ENCODE measurements at places on chromosomes 5 and 9.

DNA sequence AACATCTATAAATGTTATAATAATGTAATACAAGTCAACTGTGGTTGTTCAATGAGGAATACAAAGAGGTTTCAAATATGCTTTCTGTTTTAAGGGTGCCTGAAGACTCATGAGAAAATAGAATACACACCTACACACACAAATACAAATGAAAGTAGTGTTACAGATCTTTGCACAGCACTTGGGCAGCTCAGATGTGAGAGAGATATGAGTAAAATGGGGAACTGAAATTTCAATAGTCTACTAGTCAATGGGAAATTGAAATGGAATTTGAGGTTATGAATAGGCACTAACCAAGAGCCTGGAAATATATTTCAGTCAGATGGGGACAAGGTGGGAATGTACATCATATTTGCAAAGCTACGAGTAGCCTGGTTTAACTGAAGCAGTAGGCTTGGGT lies 96.6 kb downstream of the ISL1 start:
- no peak for DNase-seq

GRCh38 chr9:114813717-114814418 lies 8.0 kb upstream of the TNFSF15 start:
- no peak for DNase-seq

DNA sequence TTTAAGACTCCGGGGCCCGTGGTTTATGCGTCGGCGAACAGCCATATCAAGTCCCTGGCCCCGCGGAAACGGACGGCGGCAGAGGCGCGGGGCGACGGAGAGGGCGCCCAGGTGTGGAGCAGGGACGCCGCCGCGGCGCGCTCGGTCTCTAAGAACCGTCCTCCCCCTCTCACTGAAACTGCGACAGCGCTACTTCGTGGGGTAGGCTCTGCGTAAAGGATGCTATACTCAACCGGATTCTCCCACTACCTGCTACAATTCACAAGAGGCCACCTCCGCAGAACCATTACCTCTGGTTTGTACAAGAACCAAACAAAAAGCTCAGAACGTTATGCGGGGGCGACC lies 404 bp downstream of the MRNIP start:
- peak; percentile 58 for DNase-seq

GRCh38 chr5:150783422-150783928 lies 4.9 kb downstream of the SMIM3 start:
- no peak for DNase-seq

DNA sequence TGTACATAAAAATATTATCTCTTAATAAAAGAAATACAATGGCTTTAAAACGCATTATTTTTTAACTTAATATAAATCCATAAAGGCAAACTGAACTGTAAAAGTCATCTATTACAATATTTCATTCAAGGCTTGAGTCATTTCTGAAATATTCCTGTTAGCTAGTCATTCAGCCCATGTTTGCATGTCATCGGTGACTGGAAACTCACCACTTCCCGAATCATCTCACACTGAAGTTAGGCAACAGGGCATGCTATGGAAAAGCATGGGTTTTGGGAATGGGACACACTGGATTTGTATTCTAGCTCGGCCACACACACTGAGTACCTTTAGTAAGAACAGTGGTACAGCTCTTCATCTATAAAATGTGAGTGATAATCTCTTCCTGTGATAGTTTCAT lies 691.1 kb upstream of the C9orf72 start:
- DNase-seq = no peak

DNA sequence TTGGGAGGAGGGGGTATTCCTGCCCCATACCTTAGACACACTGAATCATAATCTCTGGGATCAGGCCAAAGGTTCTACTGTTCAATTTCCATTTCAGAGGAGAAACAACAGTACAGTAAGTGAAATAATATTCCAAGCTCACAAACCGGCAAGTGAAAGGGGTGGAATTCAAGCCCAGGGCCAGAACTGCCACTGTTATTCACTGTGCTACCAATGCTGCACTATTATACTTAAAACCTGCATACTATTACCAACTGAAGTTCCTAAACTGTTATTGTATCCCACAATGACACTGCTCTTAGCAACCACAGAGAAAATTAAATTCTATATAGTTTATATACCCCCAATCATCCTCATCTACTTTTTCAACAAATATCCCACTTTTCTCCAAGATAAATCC lies 24.6 kb downstream of the SSBP2 start:
- no peak for DNase-seq

GRCh38 chr5:121175986-121176385 lies 675.7 kb upstream of the FTMT start:
- DNase-seq = no peak

DNA sequence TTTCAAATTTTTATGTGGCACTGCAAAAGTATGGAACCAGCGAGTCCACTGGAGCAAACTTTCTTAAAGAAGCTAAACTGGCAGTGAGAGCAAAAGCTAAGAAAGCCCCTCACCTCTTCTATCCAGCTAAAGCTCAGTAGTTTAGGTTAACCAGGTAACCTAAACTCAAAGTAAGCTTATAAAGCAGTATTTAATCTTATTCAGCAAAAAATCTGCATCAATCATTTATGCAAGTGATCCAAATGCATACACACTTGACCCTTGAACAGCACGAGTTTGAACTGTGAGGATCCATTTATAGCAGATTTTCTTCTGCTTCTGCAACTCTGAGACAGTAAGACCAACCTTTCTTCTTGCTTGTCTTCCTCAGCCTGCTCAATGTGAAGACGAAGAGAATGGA lies 363.8 kb upstream of the CDH18 start:
- no peak for DNase-seq

DNA sequence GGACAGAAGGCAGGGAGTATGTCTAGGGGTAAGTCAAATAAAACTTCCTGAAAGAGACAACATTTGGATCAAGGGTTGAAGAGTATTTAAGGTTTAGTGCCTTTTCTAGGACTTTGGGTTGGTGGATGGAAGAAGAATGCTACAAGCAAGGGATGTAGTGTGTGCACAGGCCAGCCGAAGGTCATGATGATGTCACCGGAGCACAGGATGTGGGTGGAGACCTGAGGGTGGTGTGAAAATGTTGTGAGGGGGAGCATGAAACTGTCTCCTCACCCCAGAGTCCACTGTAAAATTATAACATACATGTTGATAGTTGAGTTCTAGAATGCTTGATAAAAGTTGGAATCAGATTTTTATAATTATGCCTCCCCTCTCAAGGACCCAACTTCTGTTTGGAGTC lies 553.3 kb upstream of the SGCD start:
- DNase-seq = no peak

- DNase-seq = no peak
Measured at GRCh38 chr5:172642486-172642885, 1.4 kb downstream of the NEURL1B start.

GRCh38 chr5:107598958-107599357 lies 71.8 kb downstream of the EFNA5 start:
- no peak for DNase-seq

DNA sequence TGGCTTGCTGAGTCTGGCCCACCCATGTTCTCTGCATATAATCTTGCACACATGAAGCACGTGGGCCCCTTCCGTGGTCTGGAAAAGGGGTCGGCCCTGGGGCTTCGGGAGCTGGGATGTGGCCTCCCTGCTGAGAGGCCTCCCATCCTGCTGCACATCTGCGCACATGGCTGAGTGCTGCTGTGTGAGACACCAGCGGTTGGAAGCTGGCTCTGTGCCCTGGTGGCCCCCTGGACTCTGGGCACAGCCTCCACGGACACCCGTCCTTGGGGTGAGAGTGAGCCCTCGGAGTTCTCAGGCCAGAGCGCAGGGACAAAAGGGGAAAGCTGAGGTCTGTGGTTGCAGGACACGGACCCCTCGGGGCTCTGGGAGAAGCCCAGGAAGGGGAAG lies 115.8 kb downstream of the RXRA start:
- no peak for DNase-seq

GRCh38 chr9:71446106-71446472 lies 322.2 kb downstream of the CEMIP2 start:
- no peak for DNase-seq

GRCh38 chr9:128094950-128095544 lies 27.0 kb downstream of the SLC25A25 start:
- no peak for DNase-seq

All from nephron progenitor cell (in vitro differentiated cells).